Fibroblast of skin of right biceps (primary cell): ENCODE measurements at places on chromosomes 2 and 18.
A peak's percentile ranks its signal among the peaks of the same experiment; 100 is the strongest.

DNA sequence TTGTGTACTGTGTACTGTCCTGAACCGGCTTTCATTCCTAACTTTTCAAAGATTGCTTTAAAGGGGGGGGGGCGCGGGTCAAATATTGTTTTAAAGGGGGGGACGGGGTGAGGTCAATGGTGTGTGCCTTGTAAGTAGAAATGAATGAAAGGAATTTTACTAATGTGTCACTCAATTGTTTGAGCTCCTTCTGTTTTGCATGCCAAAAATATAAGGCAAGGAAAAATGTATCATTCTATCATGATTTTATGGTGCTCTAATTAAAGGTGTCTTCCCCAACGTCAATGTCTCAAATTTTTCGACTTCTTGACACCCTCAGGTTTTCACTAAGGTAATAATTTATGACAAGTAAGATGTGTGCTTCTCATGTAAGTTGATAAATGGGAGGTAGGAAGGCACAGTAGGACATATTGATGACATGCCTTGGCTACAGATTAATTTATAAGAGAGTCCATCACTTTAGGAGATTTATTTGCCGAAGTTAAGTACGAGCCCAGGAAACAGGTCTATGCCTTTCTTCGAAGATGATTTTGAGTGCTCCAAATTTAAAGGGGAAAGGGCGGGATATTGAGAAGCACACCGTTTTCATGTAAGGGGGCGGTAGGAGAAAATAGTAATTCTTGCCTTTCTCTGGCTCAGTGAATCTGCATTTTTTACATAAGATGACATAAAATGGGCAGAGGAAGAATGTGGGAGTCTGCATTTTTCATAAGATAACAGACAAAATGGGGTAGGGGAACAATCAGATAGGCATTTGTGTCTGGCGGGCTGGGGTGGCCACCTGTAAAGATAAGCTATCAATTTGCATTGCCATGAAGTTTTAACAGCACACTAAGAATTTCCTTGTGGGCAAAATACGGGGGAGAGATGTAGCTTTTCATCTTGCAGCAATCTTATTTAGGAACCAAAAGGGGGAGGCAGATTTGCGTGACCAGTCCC is 1.2 kb upstream of the TRAPPC8 start:
- DNase-seq, result no peak

DNA sequence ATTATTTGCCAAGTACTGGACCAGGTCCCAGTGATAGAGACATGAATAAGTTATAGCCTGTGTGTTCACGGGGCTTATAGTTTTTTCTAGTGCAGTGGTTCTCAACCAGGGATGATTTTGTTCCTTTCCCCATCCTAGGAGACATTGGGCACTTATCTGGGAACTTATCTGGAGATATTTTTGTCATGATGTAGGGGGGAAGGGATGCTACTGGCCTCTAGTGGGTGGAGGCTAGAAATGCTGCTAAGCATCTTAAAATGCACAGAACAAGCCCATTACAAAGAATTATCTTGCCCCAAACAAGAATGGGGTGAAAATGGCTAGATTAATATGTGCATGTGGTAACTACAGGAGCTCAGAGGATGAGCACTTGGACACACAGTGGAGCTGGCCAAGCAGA is 75.2 kb downstream of the KLHL29 start:
- peak; percentile 37 for DNase-seq

- no peak for DNase-seq
Observed at GRCh38 chr2:705971-706511, 28.8 kb upstream of the TMEM18 start.

GRCh38 chr2:70708376-70709199 is 59.4 kb downstream of the ADD2 start:
- DNase-seq, result peak; percentile 75

DNA sequence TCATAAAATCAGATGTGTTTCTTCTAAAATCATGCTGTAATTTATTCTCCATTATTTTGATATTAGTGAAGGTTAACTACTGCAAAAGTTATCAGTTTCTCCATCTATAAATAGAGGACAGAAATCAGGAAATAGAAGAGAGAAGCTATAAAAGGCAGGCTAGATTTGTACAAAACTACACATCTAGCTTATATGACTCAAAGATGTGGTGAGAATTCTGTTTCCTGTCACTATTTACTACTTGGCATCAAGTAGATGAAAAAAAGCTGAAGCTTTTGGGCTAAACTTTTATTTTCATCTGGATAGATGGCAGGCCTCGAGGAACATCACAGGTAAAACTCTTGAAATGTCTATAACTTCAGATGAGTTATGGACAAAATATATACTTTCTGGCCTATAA is 49.8 kb upstream of the NAB1 start:
- no peak for DNase-seq
